ENCODE measurements at places on chromosomes 2 and 18.
A peak's percentile ranks its signal among the peaks of the same experiment; 100 is the strongest.

DNA sequence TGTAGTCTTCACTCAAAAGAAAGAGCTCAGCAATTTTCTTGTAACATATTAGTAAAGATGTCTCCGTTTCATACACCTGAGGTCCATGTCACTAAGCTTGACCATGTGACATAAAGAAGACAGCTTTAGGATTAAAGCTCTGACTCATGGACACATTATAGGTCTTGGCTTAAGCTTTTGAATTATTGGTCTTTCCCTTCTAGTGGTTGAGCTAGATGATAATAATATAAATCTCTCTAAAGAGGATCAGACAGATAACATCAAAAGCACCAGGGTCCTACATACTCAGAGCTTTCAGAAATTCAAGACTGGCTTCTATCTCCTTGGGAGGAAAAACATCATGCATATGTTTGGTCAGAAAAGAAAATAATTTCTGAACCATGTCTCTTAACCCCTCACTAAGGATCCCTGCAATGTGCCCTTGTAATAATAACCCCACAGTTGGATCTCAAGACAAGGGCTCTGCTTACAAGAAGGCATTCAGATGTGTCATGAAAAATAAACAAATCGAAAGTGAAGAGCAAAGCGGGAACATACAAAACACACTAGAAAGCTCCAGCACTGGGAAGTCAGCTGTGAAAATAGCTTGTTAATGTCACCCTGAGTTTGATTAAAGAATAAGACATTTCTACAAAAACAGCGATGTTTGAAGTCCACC is 174.5 kb downstream of the PID1 start:
- no peak for DNase-seq

GRCh38 chr2:7467782-7468447 is 550.7 kb downstream of the RNF144A start:
- no peak for DNase-seq

- no peak for DNase-seq
Observed at GRCh38 chr2:60474301-60474700, 79.2 kb downstream of the BCL11A start.

DNA sequence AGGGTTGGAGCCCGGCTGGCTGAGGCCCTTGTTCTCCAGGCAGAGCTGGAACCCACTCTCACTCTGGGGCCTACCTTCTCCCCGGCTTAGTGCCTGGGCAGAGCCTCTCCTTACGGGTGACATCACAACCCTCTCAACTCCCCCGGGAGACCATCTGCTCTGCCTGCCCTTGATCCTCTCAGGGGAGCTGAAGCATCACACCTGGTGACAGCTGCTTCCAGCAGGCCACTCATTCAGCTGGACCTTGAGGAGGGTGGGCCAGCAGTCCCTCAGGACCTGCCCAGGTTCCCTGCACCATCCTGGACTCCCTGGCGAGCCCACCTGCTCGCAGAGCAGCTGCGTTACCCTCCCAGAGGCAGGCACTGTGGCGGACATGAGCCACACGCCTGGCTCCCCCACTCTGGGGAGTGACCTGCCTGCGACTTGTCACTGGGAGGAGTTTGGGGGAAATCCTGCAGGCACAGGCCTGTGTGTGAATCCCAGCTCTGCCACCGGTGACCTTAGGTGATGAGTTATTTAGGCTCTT is 13.1 kb downstream of the HS6ST1 start:
- no peak for DNase-seq

DNA sequence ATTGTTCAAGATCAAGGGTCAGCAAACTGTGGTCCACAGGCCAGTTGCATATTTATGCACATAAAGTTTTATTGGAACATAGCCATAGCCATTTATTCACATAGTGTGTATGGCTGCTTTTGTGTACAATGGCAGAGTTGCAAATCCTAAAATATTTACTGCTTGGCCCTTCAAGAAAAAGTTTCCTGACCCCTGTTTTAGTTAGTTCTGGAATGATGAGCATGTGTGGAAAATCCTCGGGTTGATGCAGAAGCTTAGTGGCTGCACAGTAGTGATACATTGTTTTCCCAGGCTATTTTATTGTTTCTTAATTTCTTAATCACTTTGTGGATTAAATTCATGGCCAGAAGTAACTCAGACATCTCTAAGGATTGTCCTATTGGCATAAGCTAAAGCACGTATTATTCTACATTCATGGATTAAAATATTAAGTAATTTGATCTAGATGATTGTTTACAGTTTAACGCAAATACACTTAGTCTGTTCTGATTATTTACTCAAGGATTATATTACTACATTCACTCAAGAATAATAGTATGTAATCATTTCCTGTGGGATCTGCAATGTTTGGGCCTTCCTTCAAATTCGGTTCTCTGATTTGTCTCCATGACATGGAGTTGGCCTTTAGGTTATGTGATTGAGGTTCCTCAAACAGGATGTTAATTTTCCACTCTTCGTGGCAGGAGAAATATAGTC is 165.5 kb downstream of the TMEM247 start:
- no peak for DNase-seq

GRCh38 chr2:126674075-126674744 is 18.3 kb downstream of the GYPC start:
- DNase-seq = no peak

- DNase-seq = peak; percentile 1
Observed at GRCh38 chr2:148201075-148202004, 180.4 kb downstream of the MBD5 start.

DNA sequence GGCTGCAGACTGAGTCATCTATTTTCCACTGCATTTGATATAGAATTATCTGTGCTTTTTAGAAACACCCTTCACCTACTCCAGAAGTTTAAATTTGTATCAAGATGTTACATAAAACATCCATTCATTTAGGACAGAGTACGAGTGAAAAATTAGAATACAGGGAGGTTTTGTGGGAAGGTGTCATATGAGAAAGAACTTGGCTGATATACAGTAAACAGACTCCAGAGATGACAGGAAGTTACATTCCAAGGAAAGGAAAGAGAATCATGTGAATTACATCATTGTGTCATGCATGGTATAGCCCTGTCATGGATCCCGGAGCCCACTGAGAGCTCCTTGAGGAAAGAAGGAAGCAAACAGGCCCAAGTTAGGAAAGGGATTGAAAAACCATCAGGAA is 341.5 kb upstream of the PKDCC start:
- DNase-seq = no peak

- DNase-seq = no peak
Observed at GRCh38 chr2:217249121-217250012, 389.5 kb upstream of the TNP1 start.

- no peak for DNase-seq
Observed at GRCh38 chr18:48942086-48942485, 8.7 kb downstream of the SMAD7 start.

Data from activated T-helper 9 cell treated with anti-CD3 and anti-CD28 coated beads, Interleukin-2, amount 50 U/mL, for 16 hours (primary cell).